ENCODE measurements at places on chromosomes 2 and 18.

DNA sequence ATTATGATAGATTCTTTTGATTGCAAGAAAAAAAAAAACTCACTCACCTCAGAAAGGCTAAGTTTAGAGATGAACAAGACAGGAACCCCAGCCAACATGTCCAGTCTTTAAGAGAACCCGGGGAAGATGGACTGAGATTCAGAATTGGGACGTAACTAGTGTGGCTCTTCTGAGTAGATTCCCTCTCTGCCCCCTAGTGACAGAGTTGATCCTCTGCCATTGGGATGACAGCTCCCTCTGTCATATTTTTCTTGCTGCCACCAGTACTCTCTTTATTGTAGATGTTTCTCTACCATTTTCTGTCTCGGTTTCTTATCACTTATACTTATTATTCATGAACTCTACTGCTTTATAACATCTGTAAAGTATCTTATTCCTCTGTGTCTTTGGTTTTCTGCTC, 77.7 kb downstream of the GULP1 start:
- DNase-seq: no peak

DNA sequence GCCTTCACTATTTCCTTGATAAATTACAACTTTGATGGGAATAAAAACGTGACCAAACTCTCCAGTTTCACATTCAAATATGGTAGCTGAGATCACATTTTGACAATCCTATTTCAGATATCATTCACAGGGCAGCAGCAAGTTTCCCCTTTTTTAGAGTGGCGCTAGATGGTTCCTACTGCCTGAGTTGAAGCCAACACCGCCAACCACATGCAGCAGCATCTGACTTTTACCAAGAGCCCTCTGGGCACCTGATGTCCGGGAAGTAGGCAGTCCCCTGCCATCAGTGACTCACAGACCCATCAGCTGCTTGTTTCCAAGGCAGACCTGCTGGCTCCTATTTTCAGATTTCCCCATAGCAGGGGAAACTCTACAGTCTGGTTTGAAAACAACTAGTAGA, 4.0 kb upstream of the MREG start:
- no peak for DNase-seq

- no peak for DNase-seq
Observed at GRCh38 chr18:34609986-34610648, 100.0 kb upstream of the DTNA start.

- DNase-seq: no peak
Observed at GRCh38 chr2:3121601-3122000, 256.0 kb downstream of the EIPR1 start.

DNA sequence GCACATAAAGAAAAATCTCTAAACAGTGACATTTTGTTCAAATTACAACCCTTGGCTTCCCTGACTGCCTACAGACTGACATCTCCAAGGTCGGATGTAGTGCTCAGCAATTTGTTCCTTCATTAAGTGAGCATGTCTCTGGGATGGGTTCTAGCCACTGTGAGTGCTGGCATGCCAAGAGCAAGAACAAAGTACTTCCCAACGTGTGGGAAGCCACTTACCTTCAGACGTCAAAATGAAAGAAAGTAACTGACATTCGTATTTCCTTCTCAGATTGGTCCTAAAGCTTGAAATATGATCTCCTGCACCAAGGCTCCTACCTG, 193.8 kb downstream of the SLC8A1 start:
- DNase-seq: no peak

DNA sequence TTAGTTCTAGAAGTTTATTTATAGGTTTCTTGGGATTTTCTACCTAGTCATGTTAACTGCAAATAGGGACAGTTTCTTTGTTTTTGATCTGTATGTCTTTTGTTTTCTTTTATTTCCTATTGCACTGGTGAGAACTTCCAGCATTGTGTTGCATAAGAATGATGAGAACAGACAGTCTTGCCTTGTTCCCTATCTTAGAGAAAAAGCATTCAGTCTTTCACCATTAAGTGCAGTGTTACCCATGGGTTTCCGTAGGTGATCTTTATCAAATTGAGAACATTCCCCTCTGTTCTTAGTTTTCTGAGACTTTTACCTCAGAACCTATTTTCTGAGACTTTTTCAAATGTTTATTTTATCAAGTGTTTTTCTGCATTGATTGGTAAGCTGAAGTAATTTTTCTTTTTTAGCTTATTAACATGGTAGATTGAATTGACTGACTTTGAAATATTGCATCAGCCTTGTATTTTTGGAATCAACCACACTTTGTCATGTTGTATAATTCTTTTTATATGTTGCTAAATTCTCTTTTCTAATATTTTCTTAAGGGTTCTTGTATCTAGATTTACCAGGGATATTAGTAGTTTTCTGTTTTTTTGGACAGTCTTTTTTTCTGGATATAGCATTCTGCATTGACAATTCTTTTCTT, 17.2 kb downstream of the MFSD6 start:
- DNase-seq: no peak

DNA sequence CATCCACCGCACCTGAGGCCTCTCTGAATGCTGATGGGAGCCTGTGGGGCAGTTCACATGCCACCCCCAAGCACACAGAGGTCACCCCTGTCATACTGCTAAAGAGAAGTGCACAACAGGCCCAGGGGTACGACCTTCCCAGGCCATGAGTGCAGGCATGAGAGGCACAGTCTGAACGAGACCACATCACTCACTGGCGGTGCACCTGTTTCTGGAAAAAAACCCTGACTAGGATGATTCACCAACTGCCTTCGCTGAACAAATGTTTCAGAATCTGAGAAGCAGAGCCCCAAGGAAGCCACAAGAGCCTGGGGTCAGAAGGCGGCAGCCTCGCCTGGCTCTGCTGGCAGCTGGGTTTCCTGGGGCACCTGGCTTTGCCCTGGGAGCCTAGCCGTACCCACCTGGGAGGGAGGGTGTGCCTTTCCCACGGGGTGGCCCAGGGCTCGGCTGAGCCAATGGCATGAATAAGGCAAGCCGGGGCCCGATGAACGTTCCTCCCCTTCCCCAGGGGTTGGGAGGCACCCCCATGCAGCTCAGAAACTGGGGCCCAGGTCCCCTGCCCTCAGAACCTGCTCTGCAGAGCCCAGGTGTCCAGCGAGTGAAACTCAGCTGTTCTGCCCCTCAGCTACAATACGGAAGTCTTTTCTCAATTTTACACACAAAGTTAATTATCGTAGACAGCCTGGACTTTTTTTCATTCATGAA, 73.8 kb downstream of the HDAC4 start:
- DNase-seq: no peak
